T47D (cell line): ENCODE measurements at places on chromosomes 6 and 20.
A peak's percentile ranks its signal among the peaks of the same experiment; 100 is the strongest.

GRCh38 chr6:142871910-142872331 lies 73.1 kb downstream of the HIVEP2 start:
- DNase-seq = no peak

- DNase-seq = peak; percentile 23
Observed at GRCh38 chr6:108589244-108589791, 28.6 kb downstream of the FOXO3 start.

- DNase-seq = no peak
Observed at GRCh38 chr20:8990770-8991169, 78.1 kb upstream of the PLCB4 start.

- peak; percentile 55 for DNase-seq
Observed at GRCh38 chr6:6881438-6882225, 226.1 kb upstream of the RREB1 start.

- no peak for DNase-seq
Observed at GRCh38 chr6:55868176-55868575, 7.2 kb downstream of the BMP5 start.

DNA sequence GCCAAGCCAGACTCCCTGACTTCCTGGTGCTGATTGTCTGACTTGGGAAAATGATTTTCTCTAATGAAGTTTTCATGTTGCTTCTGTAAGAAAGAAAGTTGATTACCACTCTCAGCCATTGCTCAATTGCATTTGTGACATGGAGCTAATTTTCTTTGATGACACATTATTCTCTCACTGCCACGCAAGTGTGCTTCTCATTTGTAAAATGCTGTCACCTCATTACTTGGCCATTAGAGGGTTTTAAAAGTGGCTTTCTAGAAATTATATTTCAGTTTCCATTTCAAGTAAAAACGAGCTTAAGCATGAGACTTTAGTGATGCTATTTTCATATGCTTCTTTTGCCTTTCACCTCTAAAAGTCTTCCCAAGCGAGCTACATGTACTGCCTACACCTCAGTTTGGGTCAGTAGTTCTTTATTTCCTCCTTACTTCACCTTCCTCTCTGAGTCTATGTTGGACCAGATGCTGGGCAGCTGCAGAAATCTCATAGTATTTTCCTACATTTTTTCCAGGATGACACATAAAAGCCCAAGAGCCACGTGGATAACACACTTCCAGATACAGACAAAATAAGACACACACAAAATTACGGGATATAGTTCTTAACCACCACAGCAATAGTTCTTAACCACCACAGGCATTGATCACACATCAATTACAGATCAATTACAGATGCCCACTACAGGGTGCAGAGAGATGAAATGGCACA lies 6.3 kb upstream of the FAM210B start:
- DNase-seq = no peak

DNA sequence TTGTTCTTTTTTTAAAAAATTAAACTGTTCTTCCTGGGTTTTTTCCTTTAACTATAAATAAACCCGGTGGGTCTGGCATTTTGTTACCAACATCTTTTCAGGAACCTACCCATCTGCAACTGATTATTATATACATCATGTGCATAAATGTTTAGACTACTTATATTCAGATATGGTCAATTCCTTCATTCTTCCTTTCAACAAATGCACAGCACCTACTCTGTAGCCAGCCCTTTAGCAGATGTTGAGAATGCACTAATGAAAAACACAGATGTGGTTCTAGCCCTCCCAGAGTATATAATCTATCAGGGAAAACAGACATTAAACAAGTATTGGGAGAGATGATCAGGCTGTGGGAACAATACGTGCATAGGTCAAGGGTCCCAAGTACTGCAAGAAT lies 237.1 kb downstream of the UST start:
- no peak for DNase-seq

DNA sequence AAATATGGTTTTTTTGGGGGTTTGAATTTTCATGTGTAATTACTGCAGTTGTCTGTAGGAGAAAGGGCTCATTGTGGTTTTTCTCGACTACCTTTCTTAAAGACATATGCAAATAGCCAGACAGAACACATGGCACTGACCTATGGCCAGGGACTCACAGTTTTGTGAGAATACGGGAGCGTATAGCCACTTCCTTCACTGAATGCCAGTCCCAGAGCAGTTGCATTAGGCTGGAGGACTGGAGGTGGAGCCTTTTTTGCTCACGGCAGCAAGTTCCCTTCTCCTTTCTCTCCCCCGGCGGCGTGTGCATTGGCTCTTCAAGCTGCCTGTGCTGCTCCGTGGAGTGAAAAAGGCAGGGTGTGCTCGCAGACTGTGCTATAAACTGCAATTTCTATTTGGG lies 114.9 kb downstream of the AKAP7 start:
- DNase-seq = peak; percentile 3

DNA sequence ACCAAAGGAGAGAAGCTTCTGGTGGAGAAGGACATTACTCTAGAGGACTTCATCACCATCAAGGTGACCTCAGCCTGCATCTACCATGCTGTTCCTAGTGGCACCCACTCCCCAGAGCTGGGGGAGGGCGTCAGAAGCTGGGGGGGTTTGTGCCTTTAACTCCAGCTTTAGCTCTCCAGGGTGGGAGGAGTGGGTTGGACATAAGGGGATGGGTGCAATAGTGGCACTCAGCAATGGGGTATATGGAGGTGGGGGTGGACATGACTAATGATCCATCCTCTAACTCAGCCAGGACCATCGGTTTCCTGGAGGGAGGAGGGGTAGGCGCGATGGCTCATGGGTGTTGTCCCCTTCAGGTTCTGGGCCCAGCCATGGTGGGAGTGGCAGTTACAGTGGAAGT lies 40.1 kb downstream of the SNRPB start:
- no peak for DNase-seq

- DNase-seq = no peak
Observed at GRCh38 chr6:22716721-22717120, 147.4 kb downstream of the HDGFL1 start.

DNA sequence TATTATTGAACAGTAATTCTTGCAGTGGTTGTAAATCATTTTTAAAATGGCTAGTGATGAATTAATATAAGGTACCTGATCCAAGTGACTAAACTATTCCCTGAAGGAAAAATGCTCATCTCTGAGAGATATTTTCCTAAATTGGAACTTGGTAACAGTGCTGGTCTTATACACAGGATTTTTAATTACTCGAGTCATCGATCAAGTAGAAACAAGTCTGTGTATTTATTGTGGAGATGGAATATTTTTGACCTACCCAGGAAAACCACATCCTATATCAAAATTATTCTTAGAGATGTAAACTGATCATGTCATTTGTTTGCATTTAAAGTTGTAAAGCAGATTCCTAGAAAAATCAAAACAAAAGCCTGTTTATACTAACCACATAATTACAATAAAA lies 166.9 kb downstream of the MOXD1 start:
- DNase-seq = no peak

GRCh38 chr6:141483598-141484061 lies 649.1 kb upstream of the GJE1 start:
- DNase-seq = no peak

DNA sequence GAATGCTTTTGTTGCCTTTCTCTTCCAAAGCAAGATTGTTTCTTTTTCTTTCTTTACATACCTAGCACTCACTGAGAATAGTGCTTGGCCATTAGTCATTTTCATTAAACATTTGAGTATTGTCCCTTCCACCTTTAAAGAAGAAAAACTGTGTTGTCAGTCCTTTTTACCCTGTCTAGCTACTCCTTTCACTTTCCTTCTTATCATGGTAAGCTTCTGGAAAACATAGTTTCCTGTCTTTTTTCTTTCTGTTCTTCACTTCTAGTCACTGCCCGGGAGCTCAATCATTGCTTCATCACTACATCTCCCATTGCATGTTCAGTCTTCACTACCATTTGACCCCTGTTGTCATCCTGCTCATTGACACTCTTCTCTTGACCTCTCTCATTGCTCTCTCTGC lies 12.1 kb downstream of the VAPB start:
- no peak for DNase-seq

GRCh38 chr6:44294832-44295791 lies 18.0 kb downstream of the AARS2 start:
- no peak for DNase-seq

DNA sequence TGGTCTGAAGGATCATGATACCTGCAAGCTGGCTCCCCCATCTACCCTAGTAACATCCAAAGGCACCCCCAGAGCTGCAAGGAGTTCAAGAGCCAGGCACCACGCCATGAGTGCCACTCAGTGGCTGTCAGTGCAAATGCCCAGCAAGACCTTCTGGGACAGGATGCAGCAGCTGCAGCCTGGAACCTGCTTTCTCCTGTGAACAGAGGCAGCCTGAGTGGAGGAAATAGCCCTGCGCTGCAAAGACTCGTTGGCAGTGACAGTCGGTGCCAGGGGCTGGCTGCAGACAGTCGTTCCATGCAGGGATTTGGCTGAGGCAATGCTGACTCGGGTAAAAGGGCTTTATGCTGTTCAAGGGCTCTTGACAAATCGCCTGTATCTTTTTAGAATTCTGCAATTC lies 15.7 kb upstream of the SSTR4 start:
- DNase-seq = no peak

DNA sequence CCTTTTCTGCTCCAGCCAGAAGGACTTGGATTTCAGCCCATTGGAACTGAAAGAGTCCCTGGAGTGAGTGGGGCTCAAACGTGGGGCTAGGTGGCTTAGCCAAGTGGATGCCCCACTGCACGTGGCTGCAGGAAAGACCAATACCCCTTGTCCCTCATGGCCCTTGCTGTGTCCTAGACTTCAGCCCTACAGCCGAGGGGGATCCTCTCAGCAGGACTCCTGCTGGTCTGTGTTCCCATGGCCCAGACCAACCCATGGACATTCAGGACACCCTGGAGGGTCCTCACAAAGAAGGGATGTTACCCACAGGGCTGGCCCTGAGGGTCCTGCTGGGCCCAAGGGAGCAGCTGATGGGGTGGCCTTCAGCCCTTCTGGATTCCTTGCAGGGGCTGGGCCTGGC lies 30.0 kb upstream of the PHACTR3 start:
- no peak for DNase-seq

GRCh38 chr20:58557733-58558342 lies 42.6 kb upstream of the APCDD1L start:
- no peak for DNase-seq

DNA sequence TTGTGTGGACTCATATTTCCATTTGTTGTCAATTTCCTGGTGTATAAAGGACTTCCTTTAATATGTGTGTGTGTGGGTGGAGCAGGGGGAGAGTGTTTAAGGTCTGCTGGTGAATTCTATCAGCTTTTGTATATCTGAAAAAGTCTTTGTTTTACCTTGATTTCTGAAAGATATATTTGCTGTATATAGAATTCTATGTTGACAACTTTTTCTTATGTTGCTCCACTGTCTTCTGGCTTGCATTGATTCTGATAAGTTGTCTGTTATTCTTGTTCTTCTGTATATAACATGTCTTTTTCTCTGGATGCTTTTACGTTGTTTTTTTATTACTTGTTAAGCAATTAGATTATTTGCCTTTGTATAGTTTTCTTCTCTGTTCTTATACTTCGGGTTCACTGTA lies 90.0 kb upstream of the CEP162 start:
- no peak for DNase-seq

GRCh38 chr20:47360297-47361056 lies 4.0 kb upstream of the ZMYND8 start:
- DNase-seq = no peak

DNA sequence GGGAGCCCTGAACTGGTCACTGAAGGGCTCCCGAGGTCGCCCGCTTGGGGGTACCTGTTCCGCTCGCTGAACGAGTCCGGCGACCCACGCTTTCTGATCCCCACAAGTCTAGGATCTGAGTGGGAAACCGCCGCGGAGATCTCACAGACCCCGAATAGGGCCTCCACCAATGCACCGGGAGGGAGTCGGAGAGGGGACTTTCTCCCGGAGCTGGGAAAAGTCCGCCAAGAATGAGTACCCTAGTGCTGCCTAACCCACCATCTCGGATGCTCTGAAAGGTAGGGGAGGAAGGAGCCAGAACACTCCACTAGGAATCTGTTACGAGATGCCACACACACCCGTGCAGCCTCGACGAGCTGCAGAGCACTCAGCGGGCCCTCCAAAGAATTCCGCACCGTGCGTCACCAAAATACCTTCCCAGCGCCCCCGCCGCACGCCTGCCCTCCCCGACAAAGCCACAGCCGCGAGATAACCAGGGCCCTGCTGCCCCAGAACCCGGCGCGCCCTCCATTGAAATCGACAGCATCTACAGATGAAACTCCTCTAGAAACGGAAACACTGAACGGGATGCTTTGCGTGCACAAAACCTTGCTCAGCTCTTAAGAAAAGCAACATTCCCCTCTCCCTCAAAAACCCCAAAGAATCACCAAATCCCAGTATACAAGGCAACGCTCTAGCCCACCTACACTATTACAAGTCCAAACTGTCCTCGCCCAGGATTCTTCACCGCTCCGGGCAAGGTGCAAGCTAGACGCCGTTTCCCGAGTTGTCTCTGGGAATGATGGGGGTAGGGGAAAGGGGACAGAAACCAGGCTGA lies 686 bp downstream of the COL12A1 start:
- DNase-seq = no peak

- DNase-seq = no peak
Observed at GRCh38 chr6:99887066-99887465, 107.0 kb downstream of the MCHR2 start.

- DNase-seq = peak; percentile 56
Observed at GRCh38 chr6:25695671-25696070, 43.7 kb downstream of the SCGN start.

DNA sequence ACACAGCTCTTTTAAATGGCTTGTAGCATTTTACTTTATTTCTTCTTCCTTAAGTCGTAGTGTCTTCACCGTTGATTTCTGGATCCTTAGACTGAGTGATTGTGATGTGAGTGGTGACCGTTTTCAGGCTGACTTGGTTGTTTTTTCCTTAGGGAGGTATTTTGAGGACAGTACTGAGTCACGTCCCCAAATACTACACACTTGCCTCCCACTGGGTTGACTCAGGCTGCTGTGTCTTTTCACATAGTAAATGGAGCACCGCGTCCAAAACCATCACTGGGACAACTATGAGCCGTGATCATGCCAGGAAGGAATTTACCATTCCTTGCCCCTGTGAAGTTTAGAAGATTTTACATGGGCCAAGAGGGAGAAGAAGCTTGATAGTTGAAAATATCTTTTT lies 174.1 kb downstream of the FARS2 start:
- DNase-seq = no peak
